ENCODE measurements at places on chromosomes 11 and 22.

DNA sequence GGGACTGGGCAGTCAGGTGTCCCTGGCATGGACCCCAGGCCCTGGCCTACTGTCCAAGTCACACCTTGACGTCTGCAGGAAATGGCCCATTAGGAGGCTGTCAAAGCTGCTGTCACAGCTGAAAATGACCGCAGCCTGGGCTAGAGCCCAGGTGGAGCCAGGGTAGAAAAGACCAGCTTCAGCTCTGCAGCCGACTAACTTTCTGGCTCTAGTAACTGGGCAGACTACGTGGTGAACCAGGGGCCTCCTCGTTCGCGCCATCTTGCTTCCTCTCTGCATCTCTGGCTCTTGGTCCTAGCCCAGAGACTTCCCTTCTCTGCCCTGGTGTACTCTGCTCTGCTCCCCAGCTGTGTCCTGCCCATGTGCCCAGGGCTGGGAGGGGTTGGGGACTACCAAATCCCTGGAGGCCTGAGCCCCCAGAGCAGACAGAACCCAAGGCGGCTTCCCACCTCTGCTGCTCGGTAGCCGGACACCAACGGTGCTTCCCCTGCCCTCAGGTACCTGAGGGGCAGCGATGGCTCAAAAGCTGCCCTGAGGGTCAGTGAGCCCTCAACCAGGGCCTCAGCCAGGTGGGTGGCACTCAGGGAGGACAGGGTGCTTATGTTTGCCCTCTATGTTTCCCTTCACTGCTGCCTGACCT lies 19.7 kb downstream of the SART1 start:
- no peak for DNase-seq

- no peak for DNase-seq
Measured at GRCh38 chr22:24037851-24038765, 27.0 kb downstream of the CABIN1 start.

- no peak for DNase-seq
Measured at GRCh38 chr11:126371595-126371994, 16.1 kb downstream of the ST3GAL4 start.

GRCh38 chr11:125931116-125931515 lies 14.7 kb upstream of the VSIG10L2 start:
- no peak for DNase-seq

Data from epithelial cell of prostate (primary cell).